ENCODE measurements at places on chromosomes 6 and 20.

- no peak for DNase-seq
Observed at GRCh38 chr20:62430311-62430853, 3.0 kb upstream of the RBBP8NL start.

DNA sequence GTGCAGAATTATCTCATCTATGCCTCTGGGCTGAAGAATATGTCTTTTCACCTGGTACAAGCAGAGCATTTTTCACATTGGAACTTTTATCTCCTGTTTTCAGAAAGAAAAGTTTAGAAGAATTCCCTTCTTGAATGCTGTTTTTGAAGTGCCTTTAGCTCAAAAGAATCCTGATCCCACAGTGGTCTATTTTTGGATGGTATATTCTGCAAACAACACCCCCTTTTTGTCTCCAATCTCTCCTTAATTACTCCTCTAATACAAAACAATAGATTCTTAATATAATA, 57.7 kb upstream of the HFE start:
- no peak for DNase-seq

GRCh38 chr6:160327981-160328380, 20.2 kb upstream of the SLC22A3 start:
- DNase-seq = no peak

- DNase-seq = no peak
Observed at GRCh38 chr20:22597303-22597702, 12.9 kb upstream of the FOXA2 start.

- DNase-seq = no peak
Observed at GRCh38 chr6:151111670-151112069, 128.1 kb upstream of the AKAP12 start.

GRCh38 chr6:132712366-132712765, 1.5 kb downstream of the VNN1 start:
- DNase-seq = no peak

DNA sequence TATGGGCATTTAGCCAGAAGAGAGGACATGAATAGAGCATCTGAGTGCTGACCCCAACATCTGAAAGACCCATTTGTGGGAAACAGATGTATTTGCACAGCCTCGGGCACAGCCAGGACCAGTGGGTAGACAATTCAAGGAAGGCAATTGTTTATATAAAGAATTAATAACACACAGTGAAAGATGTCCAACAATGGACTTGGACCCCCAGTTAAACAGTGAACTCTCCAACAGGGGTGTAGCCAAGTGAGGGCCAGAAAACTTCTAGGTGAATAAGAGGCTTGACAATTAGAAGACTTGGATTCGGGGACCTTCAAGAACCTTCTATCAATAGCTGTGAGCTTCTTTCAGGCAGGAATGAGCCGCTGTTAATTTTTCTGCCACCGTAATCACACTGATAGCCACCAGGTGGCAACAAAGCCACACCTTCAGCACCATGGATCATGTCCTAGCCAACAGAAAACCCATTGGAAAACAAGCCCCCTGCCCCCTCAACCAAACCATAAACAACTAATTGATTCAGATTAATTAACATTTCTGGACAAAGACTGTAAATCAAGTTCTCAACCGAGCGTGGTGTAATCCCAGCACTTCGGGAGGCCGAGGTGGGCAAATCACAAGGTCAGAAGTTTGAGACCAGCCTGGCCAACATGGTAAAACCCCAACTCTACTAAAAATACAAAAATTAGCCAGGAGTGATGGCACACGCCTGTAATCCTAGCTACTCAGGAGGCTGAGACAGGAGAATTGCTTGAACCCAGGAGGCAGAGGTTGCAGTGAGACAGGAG, 8.8 kb upstream of the SRSF6 start:
- no peak for DNase-seq

GRCh38 chr20:3235666-3236324, 3.2 kb downstream of the SLC4A11 start:
- no peak for DNase-seq

GRCh38 chr20:61441537-61441936, 189.5 kb downstream of the CDH4 start:
- DNase-seq = no peak

GRCh38 chr6:25754535-25754934, at the start of gene SLC17A4:
TSS of gene SLC17A4 (plus strand) at chr6:25754742. CDS start at chr6:25761963, 7,221 bp downstream.
- DNase-seq = no peak

DNA sequence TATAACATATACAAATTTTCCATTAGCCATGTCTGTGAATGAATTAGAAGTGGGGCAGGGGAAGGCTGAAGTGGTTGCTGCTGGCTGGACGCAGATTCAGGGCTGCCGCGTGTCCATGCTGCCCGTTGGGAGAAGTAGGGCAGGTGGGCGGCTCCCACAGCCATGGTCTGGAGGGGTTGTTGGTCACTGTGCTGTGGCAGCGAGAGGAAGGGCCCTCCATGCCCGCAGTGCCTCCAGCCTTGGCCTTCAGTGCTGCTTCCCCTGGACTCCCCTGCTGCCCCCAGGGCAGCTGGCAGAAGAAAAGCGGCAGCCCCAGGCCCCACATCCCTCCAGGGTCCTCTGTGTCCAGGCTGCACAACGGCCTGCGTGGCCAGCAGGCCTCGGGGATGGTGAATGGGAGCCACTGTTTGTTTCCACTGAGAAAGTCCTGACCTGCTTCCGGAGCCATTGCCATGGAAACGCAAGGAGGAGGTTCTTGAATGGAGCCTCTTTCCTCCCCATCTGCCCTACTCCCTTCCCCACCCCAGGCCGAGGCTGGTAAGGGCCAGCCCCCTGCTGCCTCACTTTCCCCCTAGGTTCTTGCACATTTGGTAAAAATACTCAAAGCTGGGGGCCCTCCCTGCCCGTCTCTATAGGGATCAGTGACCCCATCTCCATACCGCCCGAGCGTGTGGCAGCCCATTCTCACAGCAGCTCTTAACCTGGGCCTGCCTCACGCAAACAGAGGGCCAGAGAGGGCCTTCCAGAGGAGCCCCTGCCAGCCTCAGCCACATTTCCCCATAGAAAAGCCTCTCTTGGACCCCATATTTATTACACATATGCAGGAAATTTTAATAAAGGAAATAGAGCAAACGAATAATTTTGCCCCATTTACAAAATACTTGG, 113.3 kb downstream of the SASH1 start:
- no peak for DNase-seq

DNA sequence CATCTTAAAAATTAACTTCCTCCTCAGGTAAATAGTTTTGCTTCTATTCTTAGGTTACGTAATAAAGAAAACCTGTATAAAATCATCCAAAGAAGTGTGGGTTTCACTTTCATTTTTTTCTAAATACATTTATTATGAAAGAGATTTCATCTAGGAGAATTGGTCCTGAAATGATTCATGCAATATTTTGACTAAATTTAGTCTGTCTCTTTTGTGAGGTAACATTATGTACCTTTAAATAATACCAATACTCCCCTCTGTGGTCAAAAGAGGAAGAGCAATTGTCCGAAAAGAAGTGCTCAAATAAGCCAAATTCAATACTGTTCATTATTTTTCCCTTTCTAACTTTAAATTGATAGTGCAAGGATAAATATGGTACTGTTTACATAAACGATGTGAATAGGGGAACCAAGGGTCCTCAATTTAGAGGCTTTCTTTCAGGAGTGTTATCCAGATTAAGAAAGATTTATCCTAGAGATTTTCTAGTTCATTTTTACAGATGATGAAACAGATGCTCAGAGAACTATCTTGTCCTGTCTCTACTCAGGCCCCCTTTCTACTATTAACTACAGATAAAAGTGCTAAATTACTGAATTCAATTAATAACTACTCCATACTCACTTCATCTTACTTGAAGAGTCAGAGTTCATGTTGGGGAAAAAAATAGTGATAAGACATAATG, 26.2 kb downstream of the CYP39A1 start:
- no peak for DNase-seq

GRCh38 chr20:8144282-8145245, 12.5 kb downstream of the PLCB1 start:
- DNase-seq = no peak

GRCh38 chr6:51928320-51928719, 159.1 kb downstream of the PKHD1 start:
- DNase-seq = no peak

All from omental fat pad (tissue), 4 donors.